Psoas muscle (tissue), 8 donors: ENCODE measurements at places on chromosomes 16 and 17. TPM values are rescaled to one million over a fixed set of nuclear protein-coding genes. Genes with fewer than 3 reads are reported as not detected.
A peak's percentile ranks its signal among the peaks of the same experiment; 100 is the strongest.

PRCD gene
- total RNA-seq: 1.7 TPM

GRCh38 chr17:81101614-81102306 lies 63.5 kb upstream of the PVALEF start:
- no peak overlapping the region for H3K4me3 ChIP-seq
- H3K4me1 ChIP-seq: peaks cover 10% of the 10 kb centered on the region
- H3K27me3 ChIP-seq: no peaks in the 10 kb centered on the region
- no peak overlapping the region for H3K27ac ChIP-seq

- H3K4me3 ChIP-seq: no peak overlapping the region
- H3K4me1 ChIP-seq: peaks cover 9% of the 10 kb centered on the region
- no peaks in the 10 kb centered on the region for H3K36me3 ChIP-seq
- H3K27me3 ChIP-seq: no peaks in the 10 kb centered on the region
- H3K27ac ChIP-seq: no peak overlapping the region
Measured at GRCh38 chr17:4863321-4863720, 30.2 kb downstream of the MINK1 start.

DNA sequence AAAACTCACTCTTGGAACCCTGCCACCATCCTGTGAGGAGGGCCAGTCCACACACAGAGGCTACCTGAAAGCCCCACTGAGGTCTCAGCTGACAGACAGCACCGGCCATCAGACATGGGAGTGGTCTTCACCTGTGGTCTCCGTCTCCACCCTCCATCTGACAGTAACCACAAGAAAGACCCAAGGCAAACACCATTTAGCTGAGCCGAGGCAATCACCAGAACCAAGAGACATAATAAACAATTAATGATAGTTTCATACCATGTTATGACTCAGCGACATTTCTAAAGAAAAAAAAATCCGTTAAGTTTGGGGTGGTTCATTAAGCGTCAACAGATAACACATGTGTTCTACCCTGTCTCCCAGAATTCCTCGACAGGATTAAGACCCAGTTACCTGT lies 6.1 kb upstream of the EVPLL start:
- H3K4me3 ChIP-seq: no peak overlapping the region
- H3K27ac ChIP-seq: no peak overlapping the region
- no peak for DNase-seq
- no peaks in the 10 kb centered on the region for H3K4me1 ChIP-seq

DNA sequence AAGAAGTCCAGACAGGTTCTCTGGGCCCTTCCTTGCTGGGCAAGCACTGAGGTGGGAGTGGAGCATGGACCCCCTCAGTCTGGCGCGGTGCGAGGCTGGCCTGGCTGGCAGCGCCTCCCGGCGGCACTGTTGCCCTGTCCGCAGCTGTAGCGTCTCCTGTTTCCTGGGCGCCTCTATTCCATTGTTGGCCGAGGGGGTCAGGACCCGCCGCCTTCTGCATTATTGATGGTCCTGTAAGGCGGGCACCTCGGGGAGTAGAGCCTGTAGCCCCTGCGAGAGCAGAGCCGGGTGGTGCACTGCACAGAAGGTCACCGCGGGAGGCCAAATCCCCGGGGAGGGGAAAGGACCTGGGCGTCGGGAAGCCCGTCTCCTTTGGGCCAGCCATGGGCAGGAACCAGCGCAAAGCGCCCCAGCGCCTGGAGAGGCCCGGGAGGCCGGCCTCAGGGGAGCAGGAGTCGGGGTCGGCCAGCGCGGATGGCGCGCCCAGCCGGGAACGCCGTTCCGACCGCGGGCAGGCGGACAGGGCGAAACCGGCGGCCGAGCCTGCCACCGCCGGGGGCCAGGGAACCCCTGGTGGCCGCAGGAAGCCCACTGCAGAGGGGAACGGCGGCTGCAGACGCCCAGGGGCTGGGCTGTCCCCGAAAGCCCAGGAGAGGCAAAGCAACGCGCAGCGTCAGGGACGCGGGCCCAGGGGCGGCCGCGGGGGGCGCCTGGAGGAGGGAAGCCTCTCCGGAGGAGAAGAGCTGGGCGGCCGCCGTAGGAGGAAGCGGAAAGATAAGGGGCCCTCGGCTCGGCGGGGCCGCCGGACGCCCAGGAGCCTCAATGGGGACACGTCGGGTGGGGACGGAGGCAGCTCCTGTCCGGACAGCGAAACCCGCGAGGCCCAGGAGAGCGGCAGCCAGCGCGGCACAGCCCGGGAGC lies at the start of gene MYO15B:
MYO15B (plus strand) TSS at position 126 of the 921 bp plus-strand sequence; CDS start at position 384, 258 bp downstream.
- peaks cover 6% of the 10 kb centered on the region for H3K27me3 ChIP-seq
- peak; percentile 78 for DNase-seq
- peaks cover 3% of the 10 kb centered on the region for H3K4me1 ChIP-seq
- H3K36me3 ChIP-seq: no peaks in the 10 kb centered on the region
- H3K27ac ChIP-seq: peak within 1 kb of the TSS; percentile 76
